ENCODE measurements at places on chromosomes 16 and 17. TPM values are rescaled to one million over a fixed set of nuclear protein-coding genes. Genes with fewer than 3 reads are reported as not detected.

TOX3 gene
- 0.20 TPM for total RNA-seq

TCAP gene
- 1.0 TPM for total RNA-seq

SPATA32 gene
- 0.14 TPM for total RNA-seq

CACNG3 gene
- total RNA-seq, result not detected

TM4SF5 gene
- 0.77 TPM for total RNA-seq

PVALEF gene
- total RNA-seq, result not detected

NEUROD2 gene
- not detected for total RNA-seq

GLP2R gene
- 8.9 TPM for total RNA-seq

SLC16A6 gene
- 0.49 TPM for total RNA-seq

NME1 gene
- total RNA-seq, result 696 TPM

ARL5C gene
- total RNA-seq, result not detected

GNAO1 gene
- total RNA-seq, result 0.72 TPM

NOS2 gene
- 0.33 TPM for total RNA-seq

HEATR9 gene
- not detected for total RNA-seq

NPIPB13 gene
- total RNA-seq, result 3.4 TPM

ACSF2 gene
- 13.6 TPM for total RNA-seq

CCDC154 gene
- 0.32 TPM for total RNA-seq

IRX6 gene
- not detected for total RNA-seq

KRTAP4-4 gene
- total RNA-seq, result not detected

SHISA9 gene
- total RNA-seq, result 0.08 TPM

TNFRSF17 gene
- total RNA-seq, result not detected

DOK4 gene
- total RNA-seq, result 31.0 TPM

MRPL58 gene
- 75.3 TPM for total RNA-seq

SOCS3 gene
- 33.0 TPM for total RNA-seq

TBC1D3D gene
- not detected for total RNA-seq

MATCAP1 gene
- 6.9 TPM for total RNA-seq

RASL10B gene
- 0.18 TPM for total RNA-seq

TSNAXIP1 gene
- total RNA-seq, result 0.65 TPM

KRTAP4-6 gene
- total RNA-seq, result not detected

OR2C1 gene
- not detected for total RNA-seq

HSD3B7 gene
- 13.3 TPM for total RNA-seq

ACLY gene
- total RNA-seq, result 310 TPM

OTOA gene
- total RNA-seq, result 0.09 TPM

EMC8 gene
- 65.9 TPM for total RNA-seq

LITAFD gene
- not detected for total RNA-seq

SOX9 gene
- total RNA-seq, result 12.2 TPM

TAC4 gene
- total RNA-seq, result not detected

ITGAX gene
- total RNA-seq, result 0.82 TPM

C16orf96 gene
- 0.06 TPM for total RNA-seq

EPOP gene
- total RNA-seq, result 10.8 TPM

ITGA2B gene
- 1.1 TPM for total RNA-seq

C17orf50 gene
- 0.33 TPM for total RNA-seq

PRR15L gene
- 3.0 TPM for total RNA-seq

PNMT gene
- total RNA-seq, result 0.53 TPM

FMNL1 gene
- total RNA-seq, result 35.1 TPM

TMEM106A gene
- 0.63 TPM for total RNA-seq

CIITA gene
- total RNA-seq, result 0.09 TPM

PYY gene
- not detected for total RNA-seq

IRF8 gene
- total RNA-seq, result 0.41 TPM

CBX2 gene
- total RNA-seq, result 11.9 TPM

TPPP3 gene
- total RNA-seq, result 13.1 TPM

KDM6B gene
- total RNA-seq, result 21.0 TPM

BHLHA9 gene
- total RNA-seq, result not detected

CLEC10A gene
- not detected for total RNA-seq

PLSCR3 gene
- total RNA-seq, result 41.6 TPM

GSG1L gene
- total RNA-seq, result not detected

HOXB1 gene
- total RNA-seq, result not detected

TLCD2 gene
- total RNA-seq, result 1.5 TPM

Measured in A549 treated with dexamethasone at 1 μM for 4 hours (cell line).